ENCODE measurements at places on chromosomes 5 and 9.

GRCh38 chr9:86405086-86405491, 50.9 kb upstream of the TUT7 start:
- no peak for DNase-seq

GRCh38 chr9:96309850-96310249, 7.9 kb upstream of the HSD17B3 start:
- DNase-seq: no peak

GRCh38 chr9:14346811-14347405, 33.0 kb upstream of the NFIB start:
- no peak for DNase-seq

DNA sequence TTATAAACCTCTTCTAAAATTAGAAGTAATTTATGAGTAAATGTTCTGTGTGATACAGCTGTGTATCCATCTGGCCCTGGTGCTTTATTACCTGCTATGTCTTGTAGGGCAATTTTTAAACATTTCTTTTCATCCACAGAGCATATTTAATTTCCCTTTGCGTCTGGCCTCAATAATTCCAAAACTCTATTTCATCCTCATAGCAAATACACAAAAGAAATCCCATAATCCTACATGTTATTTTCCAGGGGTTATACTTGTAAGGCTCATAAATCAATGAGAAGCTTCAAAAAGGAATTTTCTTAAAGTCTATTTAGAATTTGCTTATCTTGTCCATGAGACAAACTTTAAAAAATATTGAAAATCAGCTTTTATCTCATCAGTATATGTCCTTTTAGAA, 167.0 kb downstream of the TTC39B start:
- no peak for DNase-seq

DNA sequence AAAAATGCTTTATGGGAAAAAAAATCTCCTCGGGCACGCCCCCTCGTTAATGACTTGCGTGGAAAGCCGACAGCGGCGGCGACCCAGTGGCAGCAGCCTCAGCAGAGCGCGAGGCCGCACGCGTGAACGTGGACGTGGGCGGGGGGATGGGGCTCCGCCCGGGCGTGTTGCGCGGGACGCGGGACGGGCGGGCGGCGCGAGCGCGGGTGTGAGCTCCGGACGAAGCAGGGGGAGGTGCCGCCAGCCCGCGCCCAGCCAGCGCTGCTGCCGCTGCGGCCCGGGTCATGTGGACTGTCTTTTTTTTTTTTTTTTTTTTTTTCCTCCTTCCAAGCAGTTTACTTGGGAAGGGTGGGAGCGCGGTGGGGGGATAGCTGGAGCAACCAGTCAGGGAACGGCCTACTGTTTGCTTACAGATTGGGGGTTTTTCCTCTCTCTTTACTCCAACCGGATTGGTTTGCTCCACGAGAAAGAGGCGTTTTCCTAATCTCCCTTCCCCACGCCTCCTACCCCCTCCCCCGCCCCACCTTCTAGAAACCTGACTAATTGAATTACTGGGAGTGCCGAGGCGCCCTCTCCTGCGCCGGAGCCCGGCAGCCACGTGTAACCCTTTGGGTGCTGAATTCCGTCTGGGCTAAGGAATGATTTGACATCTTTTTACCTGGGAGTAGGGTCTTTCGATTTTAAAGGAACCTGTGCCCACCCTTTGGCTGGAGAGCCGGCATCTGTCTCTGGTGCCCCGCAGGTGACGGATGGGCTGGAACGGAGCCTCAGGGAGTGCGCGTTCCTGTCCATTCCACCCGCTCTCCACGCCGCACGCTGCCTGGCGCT, 1.7 kb upstream of the EFNA5 start:
- DNase-seq: no peak

DNA sequence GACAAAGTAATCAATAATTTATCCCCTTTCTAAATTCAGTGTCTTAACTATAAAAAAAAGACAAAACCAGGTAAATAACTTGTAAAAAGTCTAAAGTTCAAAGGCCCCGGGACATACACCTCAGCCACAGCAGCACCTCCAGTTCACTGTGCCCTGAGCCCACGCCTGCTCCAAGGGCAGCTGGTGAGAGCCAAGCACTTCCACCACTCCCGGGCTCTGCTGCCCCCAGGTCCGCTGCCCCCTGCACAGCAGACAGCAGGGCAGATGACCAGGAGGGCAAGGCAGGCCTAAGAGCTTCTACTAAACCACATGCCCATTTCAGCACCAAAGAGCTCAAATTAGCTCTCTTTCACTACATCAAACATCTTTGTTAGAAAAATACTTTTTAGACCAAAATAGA, 91.9 kb downstream of the CAMSAP1 start:
- DNase-seq: no peak

GRCh38 chr5:160312960-160313727, 780 bp upstream of the CCNJL start:
- DNase-seq: no peak

DNA sequence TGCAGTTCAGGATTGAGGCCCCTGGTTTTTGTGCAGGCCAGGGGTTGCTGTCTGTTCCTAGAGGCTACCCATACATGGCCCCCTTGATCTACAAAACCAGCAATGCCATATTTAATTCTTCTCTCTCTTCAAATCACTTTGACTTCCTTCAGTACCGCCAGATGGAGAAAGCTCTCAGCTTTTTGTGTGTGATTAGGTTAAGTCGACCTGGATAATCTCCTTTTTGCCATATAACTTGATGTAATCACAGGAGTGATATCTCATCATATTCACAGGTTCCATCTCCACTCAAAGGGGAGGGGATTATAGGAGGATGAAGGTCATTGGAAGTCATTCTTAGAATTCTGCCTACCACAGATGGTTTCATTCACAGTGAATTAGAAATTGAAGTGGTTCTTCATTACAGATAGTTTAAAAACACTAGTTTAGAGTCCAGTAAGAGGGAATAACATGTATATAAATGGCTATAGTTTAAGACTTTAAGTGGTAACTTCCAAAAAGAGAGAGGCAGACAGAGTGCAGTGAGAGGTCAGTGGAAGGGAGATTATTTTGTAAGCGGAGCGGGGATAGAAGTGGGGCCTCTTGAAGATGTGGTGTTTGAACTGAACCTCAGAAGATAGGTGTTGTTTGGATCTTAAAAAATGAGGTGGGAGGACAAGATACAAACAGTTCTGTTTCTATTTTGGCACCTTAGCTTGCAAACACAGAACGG, 85.9 kb downstream of the GALNT10 start:
- no peak for DNase-seq

GRCh38 chr5:172956936-172957335, 2.3 kb upstream of the RPL26L1 start:
- no peak for DNase-seq

GRCh38 chr9:128428644-128429512, 8.2 kb downstream of the CERCAM start:
- no peak for DNase-seq

DNA sequence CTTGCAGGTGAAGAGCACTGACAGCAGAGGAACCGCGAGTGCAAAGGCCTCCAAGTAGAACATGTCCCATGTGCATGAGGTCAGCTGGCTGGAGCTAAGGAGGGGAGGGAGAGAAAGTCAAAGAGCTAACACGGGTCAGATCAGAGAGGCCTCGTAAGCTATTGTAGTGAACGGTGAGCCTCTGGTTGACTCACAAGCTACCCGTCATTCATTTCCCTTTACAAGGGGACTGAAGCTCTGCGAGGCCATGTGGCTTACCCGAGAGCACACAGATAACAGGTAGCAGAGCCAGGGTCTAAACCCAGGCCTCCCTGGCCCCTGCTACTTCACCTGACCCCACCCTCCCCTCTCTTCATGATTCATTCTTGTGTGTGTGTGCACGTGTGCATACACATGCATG, 152.7 kb upstream of the ADRA1B start:
- no peak for DNase-seq

- no peak for DNase-seq
Observed at GRCh38 chr5:151258201-151258611, 5.2 kb downstream of the GM2A start.

- no peak for DNase-seq
Observed at GRCh38 chr5:96243203-96243602, 189.8 kb downstream of the PCSK1 start.

DNA sequence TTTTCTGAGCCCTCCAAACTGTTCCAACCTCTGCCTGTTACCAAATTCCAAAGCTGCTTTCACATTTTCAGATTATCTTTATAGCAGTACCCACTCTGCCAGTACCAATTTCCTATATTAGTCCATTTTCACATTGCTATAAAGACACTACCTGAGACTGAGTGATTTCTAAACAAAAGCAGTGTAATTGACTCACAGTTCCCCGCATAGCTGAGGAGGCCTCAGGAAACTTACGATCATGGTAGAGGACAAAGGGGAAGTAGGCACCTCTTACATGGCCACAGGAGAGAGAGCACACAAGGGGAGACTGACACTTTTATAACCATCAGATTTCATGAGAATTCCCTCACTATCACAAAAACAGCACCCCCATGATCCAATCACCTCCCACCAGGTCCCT, 105.0 kb downstream of the DTWD2 start:
- DNase-seq: no peak

DNA sequence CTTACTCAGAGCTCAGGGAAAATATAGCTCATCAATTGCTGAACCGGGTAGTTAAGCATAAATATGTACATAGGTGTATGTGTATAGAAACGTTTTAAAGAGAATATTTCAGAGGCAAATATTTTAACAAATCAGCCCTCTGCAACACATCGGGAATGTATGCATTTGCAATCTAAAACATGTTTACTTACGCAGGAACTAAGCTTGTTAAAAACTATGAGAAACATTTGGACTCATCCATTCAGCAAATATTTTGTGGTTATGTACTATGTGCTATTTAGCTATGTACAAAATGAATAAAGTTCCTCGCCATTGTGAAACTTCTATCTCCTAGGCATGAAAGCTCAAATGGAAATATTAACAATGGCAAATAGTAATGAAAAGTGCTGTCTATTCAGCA, 469.9 kb downstream of the ARHGEF28 start:
- DNase-seq: no peak

DNA sequence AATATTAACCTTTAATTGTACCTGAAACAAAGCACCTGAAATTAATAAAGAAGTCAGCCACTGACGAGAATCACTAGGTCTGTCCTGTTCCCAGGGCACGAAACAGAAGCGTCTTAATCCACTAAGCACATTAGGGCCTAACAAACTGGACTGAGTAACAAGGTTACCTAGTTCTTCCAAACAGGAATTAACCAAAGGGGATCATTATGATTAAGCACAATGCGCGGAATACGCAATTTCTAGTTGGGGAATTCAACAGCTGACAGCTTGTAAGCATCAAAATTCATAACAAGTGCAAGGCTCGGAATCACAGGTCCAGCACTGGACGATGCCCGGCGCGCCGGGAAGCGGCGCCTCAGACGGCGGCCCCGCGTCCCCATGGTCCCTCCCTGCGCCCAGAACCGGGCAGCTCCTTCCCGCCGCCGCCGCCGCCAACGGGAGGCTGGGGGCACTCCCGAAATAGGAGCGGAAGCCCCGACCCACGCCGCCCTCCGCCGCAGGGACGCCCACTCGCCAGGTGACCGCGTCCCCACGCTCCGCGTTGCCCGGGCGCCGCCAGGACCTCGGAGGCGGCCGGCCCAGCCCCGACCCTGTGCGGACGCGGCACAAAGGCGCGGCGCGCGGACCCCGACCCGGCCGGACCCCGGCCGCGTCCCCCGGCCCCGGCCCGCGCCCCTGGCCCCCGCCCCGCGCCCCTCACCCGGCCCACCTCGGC, 898 bp downstream of the CAMSAP1 start:
- no peak for DNase-seq

DNA sequence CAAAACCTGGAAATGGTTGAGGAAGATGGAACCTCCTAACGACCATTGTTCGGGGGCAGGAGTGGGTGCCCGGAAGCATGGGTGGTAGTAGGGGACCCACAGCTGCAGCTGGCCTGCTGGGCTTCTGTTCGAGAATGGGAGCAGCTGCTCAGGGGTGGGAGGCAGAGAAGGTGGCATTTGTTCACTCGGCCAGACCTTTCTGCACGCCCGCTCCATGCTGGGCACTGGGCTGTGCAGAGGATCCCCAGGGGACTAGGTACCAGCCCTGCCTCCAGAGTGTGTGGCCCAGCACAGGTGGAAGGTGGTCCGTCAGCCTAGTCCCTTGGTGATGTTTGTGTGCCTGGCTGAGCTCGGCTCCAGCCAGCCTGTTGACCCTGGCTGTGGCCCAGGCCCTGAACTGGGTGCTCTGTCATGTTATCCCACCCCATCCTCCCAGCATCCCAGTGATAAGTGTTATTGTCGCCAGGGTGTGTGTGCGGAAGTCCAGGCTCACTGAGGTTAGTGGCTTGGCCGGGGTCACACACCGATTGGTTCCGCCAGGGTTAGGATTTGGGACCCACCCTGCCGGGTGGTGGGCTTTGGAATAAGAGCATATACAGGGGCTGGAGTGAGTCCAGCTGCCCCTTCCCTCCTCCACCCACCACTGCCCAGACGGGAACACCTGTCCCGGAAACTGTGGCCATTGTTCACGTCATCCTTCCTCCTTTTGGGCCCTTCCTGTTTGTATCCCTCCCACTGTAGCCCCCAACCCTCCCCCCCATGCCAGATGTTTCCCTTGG, 4.8 kb downstream of the N4BP3 start:
- DNase-seq: no peak

GRCh38 chr5:177997319-177997670, 1.3 kb upstream of the PROP1 start:
- no peak for DNase-seq

DNA sequence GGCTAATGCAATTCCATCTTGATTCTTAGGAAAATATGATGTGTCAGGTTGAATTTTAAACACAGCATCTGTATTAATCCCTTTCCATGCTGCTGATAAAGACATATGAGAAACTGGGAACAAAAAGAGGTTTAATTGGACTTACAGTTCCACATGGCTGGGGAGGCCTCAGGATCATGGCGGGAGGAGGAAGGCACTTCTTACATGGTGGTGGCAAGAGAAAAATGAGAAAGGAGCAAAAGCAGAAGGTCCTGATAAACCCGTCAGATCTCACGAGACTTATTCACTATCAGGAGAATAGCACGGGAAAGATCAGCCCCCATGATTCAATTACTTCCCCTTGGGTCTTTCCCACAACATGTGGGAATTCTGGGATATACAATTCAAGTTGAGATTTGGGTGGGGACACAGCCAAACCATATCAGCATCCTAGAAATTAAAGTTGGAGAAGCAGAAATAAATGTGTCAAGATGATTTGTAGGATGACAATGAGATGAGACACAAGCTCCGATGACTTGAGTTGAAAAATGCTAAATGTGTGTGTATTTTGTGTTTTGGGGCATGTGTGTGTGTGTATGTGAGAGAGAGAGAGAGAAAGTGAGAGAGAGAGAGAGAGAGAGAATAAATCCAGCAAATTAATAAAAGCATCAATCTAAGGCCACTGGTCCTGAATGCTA, 48.5 kb upstream of the ANKRD55 start:
- DNase-seq: no peak

DNA sequence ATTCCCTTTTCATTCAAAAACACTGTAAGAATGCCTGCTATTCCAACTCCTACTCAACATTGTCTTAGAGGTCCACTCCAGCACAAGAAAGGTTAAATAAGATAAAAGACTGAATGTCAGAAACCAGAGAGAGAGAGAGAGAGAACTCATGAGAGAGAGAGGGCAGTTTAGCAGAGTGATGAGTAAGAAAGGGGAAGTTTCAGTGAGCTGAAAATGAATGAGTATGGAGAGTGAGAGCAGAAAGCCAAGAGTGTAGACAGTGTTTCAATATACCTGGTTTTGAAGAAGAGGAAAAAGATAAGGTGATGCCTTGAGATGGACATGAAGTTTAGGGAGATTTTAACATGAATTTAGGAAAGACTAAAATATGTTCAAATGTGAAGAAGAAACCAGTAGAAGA, 528.0 kb upstream of the SEMA6A start:
- DNase-seq: no peak
